Activated CD8-positive, alpha-beta T cell treated with anti-CD3 and anti-CD28 coated beads, Interleukin-2, amount 10 ng/mL, durations not matched to agents 7 days and 5 days (primary cell): ENCODE measurements at places on chromosomes 1 and 21.
A peak's percentile ranks its signal among the peaks of the same experiment; 100 is the strongest.

GRCh38 chr21:40638466-40639251 is 208.3 kb downstream of the DSCAM start:
- DNase-seq, result no peak

DNA sequence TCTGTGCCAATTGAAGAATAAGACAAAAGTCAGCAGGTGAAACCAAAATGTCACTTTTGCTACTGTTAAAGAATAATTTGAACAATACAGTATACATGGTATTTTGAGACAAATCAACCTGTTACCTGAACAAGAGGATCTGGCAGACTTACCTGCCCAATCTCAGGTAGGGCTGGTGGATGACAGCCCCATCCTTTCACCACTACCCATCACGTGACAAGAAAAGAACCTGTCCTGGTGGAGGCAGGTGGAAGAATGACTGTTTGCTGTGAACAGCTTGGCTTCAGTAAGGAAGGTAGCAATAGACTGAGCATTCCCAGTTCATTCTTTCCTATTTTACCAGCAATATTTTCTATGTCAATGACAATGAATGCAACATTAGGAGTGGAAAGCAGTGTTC is 349.6 kb downstream of the GPATCH2 start:
- DNase-seq, result no peak

DNA sequence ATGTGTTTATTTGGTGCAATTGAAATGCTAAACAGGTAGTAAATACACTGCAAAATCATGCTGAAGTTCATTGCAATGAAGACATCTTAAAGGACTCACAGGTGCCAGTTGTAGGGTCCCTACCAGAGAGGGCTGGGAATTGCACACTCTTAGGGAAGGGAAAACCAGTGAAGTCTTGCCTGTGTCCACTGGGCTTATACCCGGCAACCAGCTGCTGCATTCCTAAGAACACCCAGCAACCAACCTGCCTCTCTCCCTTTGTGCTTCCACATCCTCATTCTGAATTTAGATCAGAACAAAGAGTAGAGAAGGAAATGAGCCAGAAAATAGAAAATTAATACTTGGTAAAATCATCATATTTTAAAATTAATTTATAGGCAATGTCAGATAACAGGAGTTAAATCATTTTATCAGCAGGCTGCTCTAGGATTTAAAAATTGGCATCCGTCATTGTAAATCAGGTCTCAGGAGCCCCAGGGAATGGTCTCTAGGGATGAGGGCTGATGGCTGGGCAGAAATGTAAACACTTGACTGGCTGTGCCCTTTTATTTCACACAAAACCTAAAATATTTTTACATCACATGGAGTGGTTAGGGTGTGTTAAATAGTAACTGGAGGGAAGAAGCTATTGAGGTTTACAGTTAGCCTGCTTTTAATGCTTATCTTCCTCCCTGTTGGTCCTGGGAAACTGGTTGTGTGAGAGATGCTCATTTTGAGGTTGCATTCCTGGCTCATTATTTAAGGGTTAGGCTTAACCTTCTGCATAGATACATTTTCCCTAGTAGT is 31.3 kb downstream of the PTGFRN start:
- DNase-seq, result no peak

DNA sequence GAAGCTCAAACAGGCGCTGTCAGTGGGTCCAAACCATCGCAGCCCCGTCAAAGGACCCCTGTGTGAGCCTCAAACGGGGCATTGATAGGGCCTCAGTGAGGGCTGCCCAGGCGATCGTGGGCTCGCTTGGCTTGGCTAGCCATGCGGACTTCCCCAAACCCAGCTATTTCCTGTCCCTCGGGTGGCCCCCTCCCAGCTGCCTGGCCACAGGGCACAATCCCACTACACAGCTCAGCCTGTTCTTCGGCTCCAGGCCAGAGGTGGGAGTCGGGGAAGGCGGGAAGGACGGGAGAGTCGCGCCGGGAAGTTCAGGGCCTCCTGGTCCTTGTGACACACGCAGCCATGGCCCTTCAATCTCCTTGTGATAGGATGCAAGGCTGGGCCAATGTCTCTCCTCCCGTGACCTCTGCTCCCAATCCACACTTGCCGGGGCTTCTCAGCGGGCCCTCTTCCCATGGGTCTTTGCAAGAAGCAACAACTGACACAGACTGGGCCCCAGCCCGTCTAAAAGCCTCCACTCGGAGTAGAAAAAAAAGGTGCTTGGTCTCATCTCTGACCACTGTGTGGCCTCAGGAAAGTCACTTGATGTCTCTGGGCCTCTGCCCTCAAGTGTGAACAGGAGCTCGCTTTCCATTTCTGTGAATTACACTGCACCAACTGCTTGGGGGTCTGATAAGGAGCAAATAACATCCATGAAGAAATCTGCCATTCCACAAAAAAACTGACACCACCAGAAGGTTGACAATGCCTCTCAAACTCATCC is 7.1 kb upstream of the MATN1 start:
- no peak for DNase-seq

DNA sequence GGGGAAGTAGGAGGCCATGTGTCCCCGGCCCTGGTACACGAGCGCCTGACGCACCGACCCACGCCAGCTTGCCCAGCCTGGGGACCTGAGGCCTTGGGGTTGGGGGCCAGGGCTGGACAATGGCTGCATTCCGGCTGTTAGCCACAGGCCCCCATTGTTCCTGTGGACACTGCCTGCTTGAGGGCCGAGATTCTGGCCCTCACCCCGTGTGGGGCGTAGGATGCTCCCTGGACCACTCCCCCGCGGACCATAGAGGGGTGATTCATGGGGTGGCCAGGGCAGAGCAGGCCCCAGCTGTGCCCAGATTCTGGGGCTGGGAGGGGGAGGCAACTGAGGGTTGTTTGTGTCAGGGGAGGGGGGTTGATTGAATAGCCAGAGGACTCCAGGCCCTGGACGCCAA is 11.7 kb downstream of the POU3F1 start:
- no peak for DNase-seq

GRCh38 chr1:244695937-244696336 is 43.0 kb downstream of the DESI2 start:
- DNase-seq, result no peak

DNA sequence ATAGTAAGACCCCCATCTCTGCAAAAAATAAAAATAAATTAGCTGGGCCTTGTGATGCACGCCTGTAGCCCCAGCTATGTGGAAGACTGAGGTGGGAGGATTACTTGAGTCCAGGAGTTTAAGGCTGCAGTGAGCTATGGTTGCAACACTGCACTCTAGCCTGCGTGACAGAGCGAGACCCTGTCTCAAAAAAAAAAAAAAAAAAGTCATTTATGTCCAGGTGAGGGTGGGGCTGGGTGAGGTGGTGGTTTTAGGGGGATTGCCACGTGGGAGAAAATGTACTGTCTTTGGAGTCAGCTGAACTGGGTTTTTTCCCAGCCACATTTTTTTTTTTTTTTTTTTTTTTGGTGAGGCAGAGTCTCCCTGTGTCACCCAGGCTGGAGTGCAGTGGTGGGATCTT is 6.7 kb downstream of the PIK3CD start:
- DNase-seq, result no peak

- no peak for DNase-seq
Observed at GRCh38 chr1:59005491-59006288, 221.8 kb upstream of the JUN start.

DNA sequence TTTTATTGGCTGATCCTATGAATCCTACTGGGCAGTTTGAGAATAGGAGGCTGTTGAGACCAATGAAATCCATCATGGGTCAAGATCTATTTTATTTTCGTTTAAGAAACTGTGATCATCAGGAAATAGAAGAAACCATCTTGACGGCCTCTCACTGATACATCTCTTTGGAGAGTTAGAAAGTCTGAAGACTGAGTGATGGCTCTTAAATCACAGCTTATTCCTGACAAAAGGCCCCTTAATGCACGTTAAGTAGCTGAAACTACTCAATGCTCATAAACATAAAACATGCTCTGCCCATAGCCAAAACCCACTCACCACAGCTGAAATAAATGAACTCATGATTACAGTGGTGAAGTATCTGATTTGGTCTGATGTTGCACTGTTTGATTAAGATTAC is 784.5 kb upstream of the NEGR1 start:
- DNase-seq, result no peak

DNA sequence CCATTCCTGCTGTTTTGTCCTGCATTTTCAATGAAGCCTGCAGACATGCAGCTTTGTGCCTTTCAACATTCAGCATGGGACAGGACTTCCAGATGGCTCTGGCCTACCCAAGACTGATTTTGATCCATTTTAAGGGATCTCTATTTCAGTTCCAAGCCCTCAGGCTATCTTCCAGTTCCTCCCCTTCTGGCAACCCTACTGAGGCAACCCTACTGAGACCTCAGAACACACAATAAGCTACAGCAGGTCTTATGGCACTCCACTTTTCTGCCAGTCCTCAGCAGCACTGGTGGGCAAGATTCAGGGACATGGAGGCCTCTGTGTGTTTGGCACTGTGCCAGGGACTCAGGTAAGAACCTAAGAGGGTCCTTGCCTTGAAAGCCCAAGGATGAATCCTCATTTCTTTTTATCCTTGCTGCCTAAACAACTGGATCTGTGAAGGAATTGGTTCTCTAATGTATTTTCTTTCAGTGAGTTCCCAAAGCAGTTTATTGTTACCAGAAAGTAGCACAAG is 50.7 kb downstream of the MAB21L3 start:
- no peak for DNase-seq

GRCh38 chr1:108070662-108071061 is 105.7 kb upstream of the VAV3 start:
- no peak for DNase-seq

- DNase-seq, result no peak
Observed at GRCh38 chr1:203331224-203331623, 19.7 kb downstream of the FMOD start.

- DNase-seq, result peak; percentile 59
Observed at GRCh38 chr1:89657886-89658285, 25.0 kb downstream of the LRRC8C start.

DNA sequence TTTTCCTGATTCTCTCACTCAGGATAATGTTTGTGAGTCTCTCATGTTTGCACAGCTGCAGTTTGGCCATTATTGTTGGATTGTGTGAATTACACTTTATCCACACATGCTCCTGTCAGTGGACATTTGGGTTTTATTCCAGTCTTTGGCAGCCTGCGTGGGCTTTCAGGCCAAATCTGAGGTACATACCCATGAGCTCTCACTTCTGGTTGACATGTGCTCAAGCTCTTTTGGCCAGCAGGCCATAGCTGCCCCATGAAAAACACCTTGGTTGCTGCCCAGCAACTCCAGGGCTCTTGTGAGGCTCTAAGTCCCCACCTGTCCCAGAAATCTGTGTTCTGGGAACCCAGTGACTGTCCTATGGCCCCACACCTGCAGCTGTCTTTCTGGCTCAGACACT is 124.5 kb upstream of the GALNT2 start:
- no peak for DNase-seq

GRCh38 chr1:221442056-221442455 is 299.8 kb downstream of the DUSP10 start:
- no peak for DNase-seq

DNA sequence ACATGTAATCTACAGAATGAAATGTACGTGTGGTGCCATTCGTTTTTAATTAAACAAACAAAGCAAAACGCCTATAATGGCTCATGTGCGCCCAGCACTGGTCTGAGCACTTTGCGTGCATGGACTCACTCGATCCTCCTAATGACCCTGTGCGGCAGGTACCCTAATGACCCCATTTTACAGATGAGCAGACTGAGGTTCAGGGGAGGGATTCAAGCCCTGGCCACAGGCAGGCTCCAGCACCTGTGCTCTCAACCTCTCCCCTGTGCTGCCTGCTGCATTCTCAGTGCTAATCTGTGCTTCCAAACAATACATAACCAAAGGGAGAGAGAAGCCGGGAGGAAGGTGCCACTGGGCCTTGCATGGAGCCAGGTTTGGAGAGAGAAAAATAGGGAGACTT is 124.2 kb upstream of the ZBTB40 start:
- DNase-seq, result no peak

DNA sequence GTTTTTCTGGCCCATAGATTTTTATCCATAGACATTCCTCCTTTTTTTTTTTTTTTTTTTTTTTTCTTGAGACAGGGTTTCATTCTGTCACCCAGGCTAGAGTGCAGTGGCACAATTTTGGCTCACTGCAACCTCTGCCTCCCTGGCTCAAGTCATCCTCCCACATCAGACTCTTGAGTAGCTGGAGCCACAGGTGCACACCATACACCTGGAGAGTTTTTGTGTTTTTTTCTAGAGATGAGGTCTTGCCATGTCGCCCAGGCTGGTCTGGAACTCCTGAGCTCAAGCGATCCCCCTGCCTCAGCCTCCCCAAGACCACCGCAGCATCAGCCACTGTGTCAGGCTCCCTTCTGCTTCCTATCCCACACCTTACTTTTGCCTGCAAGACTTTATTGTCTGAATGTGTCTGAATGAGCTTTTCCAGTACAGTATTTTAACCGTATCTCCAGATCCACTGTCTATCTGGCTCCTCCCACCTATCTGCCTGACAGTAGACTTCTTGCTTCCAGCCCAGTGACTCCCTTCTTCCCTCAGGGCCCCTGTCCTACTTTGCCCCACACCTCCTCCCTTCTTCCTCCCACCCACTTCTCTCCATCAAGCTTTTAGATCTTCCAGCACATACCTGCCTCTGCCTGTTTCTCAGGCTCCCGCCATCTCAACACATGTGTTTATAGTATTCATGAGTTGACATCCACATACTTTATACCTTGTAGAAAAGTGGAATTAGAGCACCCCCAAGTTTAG is 6.1 kb downstream of the C1orf21 start:
- DNase-seq, result no peak

DNA sequence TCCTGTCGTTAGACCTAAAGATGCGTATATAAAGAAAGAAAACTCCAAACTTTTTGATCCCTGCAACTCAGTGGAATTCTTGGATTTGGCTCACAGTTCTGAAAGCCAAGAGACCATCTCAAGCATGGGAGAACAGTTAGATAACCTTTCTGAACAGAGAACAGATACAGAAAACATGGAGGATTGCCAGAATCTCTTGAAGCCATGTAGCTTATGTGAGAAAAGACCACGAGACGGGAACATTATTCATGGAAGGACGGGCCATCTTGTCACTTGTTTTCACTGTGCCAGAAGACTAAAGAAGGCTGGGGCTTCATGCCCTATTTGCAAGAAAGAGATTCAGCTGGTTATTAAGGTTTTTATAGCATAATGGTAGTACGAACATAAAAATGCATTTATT is 33.1 kb downstream of the MDM4 start:
- DNase-seq, result no peak

GRCh38 chr1:230210326-230210980 is 143.4 kb downstream of the GALNT2 start:
- no peak for DNase-seq

GRCh38 chr1:101295209-101295608 is 58.4 kb downstream of the S1PR1 start:
- no peak for DNase-seq

- no peak for DNase-seq
Observed at GRCh38 chr1:1432274-1432950, 3.1 kb upstream of the VWA1 start.

DNA sequence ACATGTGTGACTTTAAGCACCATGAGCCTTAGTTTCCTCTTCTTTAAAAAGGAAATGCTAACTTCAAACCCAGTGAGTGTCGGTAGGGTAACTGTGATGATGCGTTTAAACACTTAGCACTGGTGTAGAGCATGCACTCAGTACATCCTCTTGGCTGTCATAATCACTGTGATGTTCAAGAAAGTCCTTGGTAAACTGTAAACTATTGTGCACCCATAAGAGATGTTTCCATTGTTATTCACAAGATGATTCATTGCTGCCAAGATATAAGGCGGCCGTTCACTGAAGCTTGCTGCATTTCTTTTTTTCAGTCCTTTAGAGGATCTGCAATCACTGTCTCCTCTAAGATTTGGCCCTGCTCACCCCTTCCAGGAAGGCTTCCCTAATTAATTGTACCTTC is 61.8 kb upstream of the DAB1 start:
- DNase-seq, result no peak
